ENCODE measurements at places on chromosomes 3 and 15. TPM values are rescaled to one million over a fixed set of nuclear protein-coding genes. Genes with fewer than 3 reads are reported as not detected.

The LRRK1 gene
- 4.0 TPM for total RNA-seq

The GOLGA6D gene
- 0.08 TPM for total RNA-seq

DNA sequence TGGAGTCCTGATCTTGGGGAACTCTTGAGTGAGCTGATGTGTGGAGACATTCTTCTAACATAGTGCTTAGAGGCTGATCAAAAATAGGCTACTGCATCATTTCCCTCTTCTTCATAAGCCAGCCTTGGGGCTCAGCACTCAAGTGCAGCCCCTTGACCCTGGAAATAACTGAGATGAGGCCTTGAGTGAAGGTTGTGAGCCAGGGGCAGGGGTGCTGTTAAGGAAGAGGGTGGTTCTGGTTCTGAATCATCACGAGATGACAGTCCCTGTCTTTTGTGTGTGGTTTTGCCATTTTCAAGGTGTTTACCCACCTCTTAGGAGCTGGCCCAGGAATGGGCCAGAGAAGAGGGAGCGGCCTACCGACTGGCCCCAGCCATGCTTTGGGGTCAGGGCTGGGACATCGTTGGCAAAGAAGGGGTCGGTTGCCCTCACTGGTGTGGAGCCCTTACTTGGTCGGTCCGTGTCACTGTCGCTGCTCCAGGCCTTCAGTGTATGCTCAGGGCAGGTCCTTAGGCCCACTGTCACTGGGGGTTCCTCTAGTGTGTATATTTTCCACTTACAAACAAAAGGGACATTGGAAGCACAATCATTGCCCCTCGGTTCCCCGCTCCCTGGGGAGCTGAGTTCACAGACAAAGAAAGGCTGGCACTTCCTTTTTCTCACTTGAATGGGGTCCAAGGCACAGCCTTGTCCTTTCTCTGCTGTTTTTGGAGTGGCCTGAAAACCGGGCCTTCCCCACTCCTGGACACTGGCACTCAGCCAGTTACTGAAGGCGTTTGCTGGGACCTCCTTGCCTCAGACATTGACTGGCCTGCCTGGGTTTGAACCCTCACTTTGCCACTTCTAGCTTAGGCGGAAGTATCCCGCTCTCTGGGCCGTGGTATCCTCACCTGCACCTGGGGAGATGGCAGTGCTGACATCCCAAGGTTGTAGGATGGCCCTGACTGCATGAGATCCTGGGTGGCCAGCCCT lies 46.6 kb downstream of the SLC6A6 start:
- DNase-seq, result no peak

GRCh38 chr3:171776839-171777583 lies 33.3 kb downstream of the PLD1 start:
- no peak for DNase-seq

GRCh38 chr3:111668888-111669488 lies 73.8 kb upstream of the ZBED2 start:
- no peak for DNase-seq

The ATP8B4 gene
- total RNA-seq, result 17.7 TPM

DNA sequence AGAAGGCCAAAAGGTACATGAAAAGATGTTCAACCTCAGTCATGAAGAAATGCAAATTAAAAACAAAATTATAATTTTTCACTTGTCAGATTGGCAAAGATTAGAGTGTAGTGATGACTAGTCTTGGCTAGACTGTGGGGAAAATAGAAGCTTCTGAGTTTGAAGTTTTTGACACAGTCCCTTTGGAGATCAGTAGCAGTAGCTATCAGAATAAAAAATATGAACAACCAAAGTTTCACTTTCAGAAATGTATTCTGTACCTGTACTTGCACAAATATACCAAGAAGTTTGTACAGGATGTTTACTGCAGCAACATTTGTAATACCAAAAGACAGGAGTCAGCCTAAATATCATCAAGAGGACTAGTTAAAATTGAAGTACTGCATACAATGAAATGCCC lies 14.1 kb downstream of the ATP2C1 start:
- no peak for DNase-seq

DNA sequence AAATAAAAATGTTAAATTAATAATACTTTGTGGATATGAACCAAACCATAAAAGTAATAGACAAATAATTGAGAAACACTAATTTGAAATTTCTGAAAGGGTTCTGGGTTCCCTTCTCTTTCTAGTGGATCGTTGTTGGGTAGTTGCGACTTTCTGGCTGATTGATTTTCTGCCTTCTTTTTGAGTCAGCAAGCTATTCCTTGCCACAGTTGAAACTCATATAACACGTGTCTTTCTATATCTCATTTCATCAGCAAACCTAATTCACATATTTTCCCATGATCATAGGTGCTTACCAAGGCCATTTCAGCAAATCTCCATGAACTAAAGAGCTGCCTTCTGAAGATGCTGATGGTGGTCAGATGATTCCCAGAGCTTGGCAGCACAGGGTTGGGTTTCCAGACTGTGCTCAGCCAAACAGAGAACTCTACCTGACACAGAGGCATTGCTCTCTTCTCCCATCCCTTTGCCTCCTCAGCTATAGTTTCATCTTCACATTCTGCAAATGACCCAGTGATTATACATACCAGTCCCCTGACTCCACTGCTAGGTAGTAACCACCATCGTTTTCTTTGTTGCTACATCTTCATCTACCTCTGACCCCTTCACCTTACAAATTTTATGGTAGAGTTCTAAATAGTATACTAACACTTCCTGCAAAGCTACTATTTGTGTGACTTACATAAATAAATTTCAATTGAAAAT lies 383.9 kb upstream of the DPH6 start:
- no peak for DNase-seq

GRCh38 chr15:67915461-67916374 lies 75.9 kb upstream of the RNU6-1 start:
- peak; percentile 47 for DNase-seq

The GPR160 gene
- total RNA-seq, result 1.8 TPM

The LARP6 gene
- 1.2 TPM for total RNA-seq

The CLDN18 gene
- total RNA-seq, result not detected

The FAH gene
- total RNA-seq, result 42.1 TPM

DNA sequence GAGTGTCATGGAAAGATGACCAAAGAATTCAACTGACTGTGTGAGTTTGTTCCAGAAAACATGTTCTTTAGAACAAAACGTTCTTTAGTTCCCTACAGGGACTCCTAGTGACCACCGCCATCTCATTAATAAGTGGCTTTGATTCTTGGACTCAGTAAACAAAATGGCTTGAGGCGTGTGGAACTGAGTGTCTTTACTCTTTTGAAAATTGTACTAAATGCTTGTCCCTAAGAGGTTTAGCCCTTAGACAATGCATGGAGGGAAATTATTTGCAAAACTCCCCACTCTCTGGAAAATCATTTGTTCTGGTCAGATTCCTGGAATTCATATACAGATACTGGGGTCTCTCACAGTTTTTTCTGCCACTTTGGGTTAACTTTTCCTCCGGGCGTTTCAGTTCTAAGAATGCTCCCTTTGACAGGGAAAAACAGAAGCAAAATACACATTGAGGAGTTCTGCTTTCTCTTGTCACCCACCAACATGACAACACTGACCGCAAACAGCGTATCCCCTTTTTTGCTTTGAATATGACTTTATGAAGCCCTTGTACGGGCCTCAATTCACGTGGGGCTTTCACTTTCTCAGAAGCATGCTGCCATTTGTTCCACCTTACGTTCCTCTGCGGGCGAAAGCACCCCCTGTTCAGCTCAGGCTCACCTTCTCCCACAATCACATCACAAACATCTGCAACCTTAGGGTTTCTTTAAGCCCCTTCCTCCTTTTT lies 15.3 kb upstream of the NRROS start:
- no peak for DNase-seq

DNA sequence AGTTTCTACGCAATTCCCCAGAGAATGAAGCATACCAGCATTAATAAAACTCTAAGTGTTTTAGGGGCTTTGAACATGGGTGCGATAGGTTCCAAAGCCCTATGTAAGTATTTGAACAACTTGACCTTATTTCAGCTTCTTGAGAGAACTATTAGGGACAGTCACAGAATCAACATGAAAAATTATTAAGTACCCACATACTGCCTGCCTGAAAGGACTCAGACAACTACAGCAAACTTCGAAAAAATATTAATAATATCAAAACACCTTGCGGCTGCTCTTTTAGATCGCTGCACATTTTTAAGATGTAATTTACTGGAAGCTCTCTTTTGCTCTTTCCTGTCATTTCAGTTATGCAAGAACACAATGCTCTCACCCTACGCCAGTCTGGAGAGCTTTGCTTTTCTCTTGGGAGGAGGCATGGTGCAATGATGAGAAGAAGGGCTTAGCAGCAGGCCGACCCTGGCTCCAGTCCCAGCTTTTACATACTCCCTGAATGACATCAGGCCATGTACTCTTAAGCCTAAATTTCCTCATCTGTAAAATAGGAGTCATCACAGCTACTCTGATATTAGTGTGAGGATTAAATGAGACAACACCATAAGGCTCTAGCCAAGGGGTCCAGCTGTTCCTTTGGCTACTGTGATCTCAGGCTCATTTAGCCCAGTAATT lies 640.7 kb downstream of the FHIT start:
- DNase-seq, result no peak

GRCh38 chr3:10716964-10717363 lies 99.1 kb upstream of the SLC6A11 start:
- no peak for DNase-seq

GRCh38 chr3:69174871-69175737 lies 52.7 kb upstream of the LMOD3 start:
- DNase-seq, result no peak

DNA sequence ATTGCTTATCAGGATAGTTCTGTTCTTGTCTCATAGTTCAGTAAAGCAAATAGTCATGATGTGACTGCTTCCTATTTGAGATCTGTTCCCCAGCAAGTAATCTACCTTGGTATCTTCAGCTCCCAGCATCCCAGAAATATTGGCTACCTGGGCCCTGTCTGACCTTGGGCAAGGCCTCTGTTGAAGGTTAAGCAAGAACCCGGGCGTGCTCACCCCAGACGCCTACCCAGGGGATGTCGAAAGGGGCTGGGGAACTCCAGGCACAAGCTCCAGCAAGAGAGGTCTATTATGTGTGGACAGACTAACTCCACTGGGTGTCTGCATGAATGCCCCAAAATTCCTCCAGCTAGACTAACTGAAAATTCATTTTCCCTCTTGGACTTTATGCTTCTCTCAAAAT lies 37.3 kb upstream of the IGF1R start:
- DNase-seq, result no peak

GRCh38 chr15:23806980-23807379 lies 119.9 kb upstream of the NDN start:
- no peak for DNase-seq

DNA sequence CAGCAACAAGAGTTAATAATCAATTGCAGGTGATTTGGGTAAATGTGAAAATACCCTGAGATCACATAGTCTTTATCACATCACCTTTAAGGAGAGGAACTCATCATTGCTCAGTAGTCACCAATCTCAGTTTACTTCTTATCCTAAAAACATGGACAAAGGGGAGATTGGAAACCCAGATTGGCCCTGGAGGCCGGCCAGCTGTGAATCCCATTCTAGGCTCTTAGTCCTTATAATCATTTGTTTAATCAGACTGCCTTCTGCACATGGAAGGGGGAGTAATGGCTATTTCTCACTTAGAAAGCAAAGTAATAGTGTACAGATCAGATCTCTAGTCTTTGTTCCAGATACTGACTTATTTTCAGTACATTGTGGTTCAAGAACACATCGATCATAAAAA lies 37.2 kb upstream of the CPB1 start:
- DNase-seq, result no peak

The KBTBD13 gene
- not detected for total RNA-seq

The SLC24A5 gene
- not detected for total RNA-seq

GRCh38 chr3:136120373-136121348 lies 75.5 kb downstream of the MSL2 start:
- DNase-seq, result no peak

GRCh38 chr15:74122403-74123130 lies 7.8 kb upstream of the ISLR2 start:
- no peak for DNase-seq

GRCh38 chr3:102905811-102906210 lies 471.0 kb downstream of the ZPLD1 start:
- no peak for DNase-seq

GRCh38 chr15:60568301-60568742 lies 89.4 kb upstream of the ICE2 start:
- no peak for DNase-seq

- no peak for DNase-seq
Observed at GRCh38 chr15:81473946-81474345, 99.9 kb upstream of the TMC3 start.

GRCh38 chr3:164365242-164365641 lies 713.1 kb downstream of the SI start:
- no peak for DNase-seq

DNA sequence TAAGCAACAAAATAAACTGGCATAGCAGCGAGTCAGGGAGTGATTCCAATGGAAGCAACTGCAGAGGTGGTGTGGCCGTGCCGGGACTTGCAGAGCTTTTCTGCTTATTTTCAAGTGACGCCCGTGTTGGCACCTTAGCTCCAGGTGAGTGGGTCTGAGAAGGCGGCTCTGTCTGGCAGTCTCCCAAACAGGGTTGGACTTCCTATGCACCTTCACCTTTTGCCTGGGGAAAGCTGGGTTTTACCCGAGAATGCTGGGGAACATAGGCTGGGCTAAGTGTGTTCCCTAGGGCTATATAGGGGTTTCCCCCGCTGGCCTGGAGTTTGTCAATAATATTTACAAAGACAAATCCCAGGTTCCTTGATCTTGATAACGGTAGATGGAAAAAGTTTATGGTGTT lies 179.9 kb upstream of the TBL1XR1 start:
- no peak for DNase-seq

The CPN2 gene
- 20.4 TPM for total RNA-seq

DNA sequence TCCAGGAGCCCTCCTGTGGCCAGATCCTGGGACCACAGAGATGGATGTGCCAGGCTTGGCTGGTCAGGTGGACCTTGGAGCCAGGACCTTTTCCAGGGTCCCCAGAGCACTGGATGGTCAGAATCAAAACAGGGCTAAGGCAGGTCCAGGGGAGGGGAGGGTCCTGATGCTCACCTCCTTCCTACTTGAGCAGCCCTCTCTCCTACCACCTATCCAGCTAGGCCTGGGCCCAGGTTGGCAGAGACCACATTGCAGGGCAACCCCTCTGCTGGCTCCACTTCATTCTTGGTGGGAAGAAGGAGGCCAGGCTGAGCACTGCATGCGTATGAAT lies 28.5 kb upstream of the SFMBT1 start:
- no peak for DNase-seq

GRCh38 chr15:27784107-27784506 lies 315.0 kb downstream of the OCA2 start:
- no peak for DNase-seq

- DNase-seq, result no peak
Observed at GRCh38 chr3:171833789-171834460, 9.2 kb upstream of the TMEM212 start.

- DNase-seq, result no peak
Observed at GRCh38 chr3:73315706-73316105, 254.2 kb downstream of the EBLN2 start.

The GOLGA8G gene
- total RNA-seq, result not detected

DNA sequence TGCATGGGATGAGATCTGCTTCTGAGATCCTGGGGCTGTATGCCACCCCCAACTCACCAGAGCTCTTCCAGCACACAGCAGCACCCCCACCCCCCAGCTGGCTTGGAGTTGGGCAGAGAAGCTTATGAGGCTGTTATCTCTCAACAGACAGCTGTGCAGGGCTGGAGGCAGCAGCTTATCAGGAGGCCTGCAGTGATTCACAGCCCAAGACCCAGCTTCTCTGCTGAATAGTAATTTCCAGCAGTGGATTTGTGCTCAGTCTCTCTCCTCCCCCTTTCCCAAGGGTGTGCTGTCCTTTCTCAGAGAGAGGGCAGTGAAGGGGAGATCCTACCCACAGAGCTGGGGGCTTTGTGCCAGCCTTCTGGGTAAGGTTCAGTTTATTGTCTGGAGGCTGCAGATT lies 2.1 kb downstream of the RPP25 start:
- peak; percentile 63 for DNase-seq

- no peak for DNase-seq
Observed at GRCh38 chr3:5727743-5728484, 540.4 kb downstream of the EDEM1 start.

The ZNF621 gene
- 10.1 TPM for total RNA-seq

Data from liver (tissue), 10 donors.